ENCODE measurements at places on chromosomes 5 and 9. TPM values are rescaled to one million over a fixed set of nuclear protein-coding genes. Genes with fewer than 3 reads are reported as not detected.

The EGFLAM gene
- total RNA-seq: not detected

The TEX48 gene
- not detected for total RNA-seq

The ADGRD2 gene
- total RNA-seq: not detected

The ROR2 gene
- total RNA-seq: 0.14 TPM

The SPINK6 gene
- not detected for total RNA-seq

The MYOZ3 gene
- total RNA-seq: 0.14 TPM

The KDM3B gene
- total RNA-seq: 70.8 TPM

- no peak for DNase-seq
- H3K27ac ChIP-seq: no peak overlapping the region
- no peaks in the 10 kb centered on the region for H3K27me3 ChIP-seq
- no peaks in the 10 kb centered on the region for H3K4me1 ChIP-seq
- H3K36me3 ChIP-seq: no peaks in the 10 kb centered on the region
These were observed 202.0 kb upstream of the HAPLN1 start for GRCh38 chr5:83922699-83923098.

GRCh38 chr9:136671646-136672430, 9.1 kb downstream of the EGFL7 start:
- peaks cover 5% of the 10 kb centered on the region for H3K4me1 ChIP-seq
- peak; percentile 67 for DNase-seq
- no peaks in the 10 kb centered on the region for H3K27me3 ChIP-seq
- no peaks in the 10 kb centered on the region for H3K36me3 ChIP-seq
- H3K4me3 ChIP-seq: no peak overlapping the region

DNA sequence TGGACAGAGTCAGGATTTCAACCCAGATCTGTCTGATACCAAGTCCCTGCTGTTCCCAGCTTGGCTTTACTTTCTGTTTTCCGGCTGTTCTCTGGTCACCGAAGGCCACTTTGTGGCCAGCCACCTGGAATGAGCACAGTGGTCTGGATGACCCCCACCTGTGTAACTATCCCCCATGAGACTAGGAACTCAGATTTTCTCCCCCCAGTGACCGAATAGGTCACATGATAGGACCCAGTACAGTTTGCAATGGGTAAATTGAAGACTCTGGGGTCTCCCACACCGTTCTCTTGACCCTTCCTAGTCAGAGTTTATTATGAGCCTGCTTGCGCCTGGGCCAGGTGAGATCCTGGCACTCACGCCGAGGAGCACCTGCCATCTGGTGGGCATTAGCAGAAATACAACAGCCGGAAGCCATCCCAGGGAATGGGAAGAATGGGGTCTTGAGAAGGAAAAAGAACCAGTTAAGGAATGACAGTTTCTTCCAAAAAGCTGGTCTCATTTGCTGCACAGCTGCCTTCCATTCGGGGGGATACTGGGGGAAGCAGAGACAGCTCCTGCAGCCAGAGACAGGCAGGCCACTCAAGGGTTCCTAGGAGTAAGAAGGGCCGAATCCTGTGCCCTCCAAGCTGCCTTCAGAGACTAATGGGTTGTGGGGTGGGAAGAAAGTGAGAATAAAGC, 7.1 kb downstream of the PHYHD1 start:
- no peaks in the 10 kb centered on the region for H3K27me3 ChIP-seq
- peaks cover 11% of the 10 kb centered on the region for H3K4me1 ChIP-seq
- DNase-seq: peak; percentile 55
- peak overlapping the region; percentile 7 for H3K27ac ChIP-seq
- H3K36me3 ChIP-seq: no peaks in the 10 kb centered on the region

- no peak for DNase-seq
- H3K27me3 ChIP-seq: peaks cover 3% of the 10 kb centered on the region
- H3K4me3 ChIP-seq: no peak overlapping the region
- H3K36me3 ChIP-seq: no peaks in the 10 kb centered on the region
These were observed 152.5 kb downstream of the APBA1 start for GRCh38 chr9:69519470-69520240.

DNA sequence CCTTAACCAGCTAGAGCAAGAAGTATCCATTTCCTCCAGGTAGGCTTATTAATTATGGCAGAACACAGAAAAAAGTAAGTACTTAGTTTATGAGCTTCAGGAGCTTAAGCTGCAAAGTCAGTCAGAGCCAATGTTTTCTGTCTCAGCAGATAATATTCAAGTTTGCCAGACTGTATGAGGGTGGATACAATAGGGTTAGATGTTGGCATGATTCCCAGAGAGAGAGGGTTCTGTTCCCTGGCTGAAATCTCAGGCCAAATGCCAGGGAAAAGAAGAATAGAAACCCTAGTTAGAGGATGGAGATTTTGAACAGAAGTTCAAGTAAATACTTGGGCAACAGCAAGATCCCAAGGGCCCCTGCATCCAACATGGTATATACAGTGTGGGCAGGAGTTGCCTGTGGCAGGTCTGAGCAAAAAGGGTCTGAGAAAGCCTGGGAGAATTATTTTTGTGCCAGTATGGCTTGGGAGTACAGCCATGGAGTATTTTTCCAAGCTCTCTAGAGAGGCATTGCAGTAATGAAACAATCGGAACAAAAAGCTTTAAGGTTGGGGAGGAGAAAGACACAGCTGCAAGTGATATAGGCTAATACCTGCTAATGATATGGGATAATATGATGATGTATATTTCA, 31.0 kb upstream of the ISOC1 start:
- H3K4me1 ChIP-seq: no peaks in the 10 kb centered on the region
- no peaks in the 10 kb centered on the region for H3K36me3 ChIP-seq
- H3K27ac ChIP-seq: no peak overlapping the region
- H3K4me3 ChIP-seq: no peak overlapping the region
- no peak for DNase-seq
- peaks cover 10% of the 10 kb centered on the region for H3K27me3 ChIP-seq

DNA sequence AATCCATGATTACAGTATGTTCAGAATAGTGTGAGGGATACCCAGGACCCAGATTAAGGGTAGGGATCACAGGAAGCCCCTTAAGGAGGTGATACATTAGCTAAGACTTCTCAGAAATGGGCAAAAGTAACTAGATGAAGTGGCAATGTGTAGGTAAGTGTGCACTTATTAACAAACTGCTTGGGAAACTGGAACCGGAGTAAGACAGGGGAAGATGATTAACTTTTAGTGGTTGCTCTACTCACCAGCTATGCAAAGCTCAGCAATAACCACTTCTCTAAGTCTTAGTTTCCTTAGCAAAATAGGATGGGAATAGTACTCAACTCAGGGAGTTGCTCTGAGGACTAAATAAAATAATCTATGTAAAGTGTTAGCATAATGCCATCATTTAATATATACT, 182.2 kb downstream of the MCTP1 start:
- H3K27me3 ChIP-seq: peaks cover 2% of the 10 kb centered on the region
- H3K4me1 ChIP-seq: no peaks in the 10 kb centered on the region
- no peaks in the 10 kb centered on the region for H3K36me3 ChIP-seq
- H3K27ac ChIP-seq: no peak overlapping the region
- H3K4me3 ChIP-seq: no peak overlapping the region

- H3K27ac ChIP-seq: no peak overlapping the region
- no peaks in the 10 kb centered on the region for H3K36me3 ChIP-seq
- no peaks in the 10 kb centered on the region for H3K4me1 ChIP-seq
- no peaks in the 10 kb centered on the region for H3K27me3 ChIP-seq
- DNase-seq: no peak
These were observed 147.9 kb upstream of the VCAN start for GRCh38 chr5:83323557-83324180.

- DNase-seq: no peak
- no peak overlapping the region for H3K27ac ChIP-seq
- no peaks in the 10 kb centered on the region for H3K27me3 ChIP-seq
- H3K36me3 ChIP-seq: peaks cover 5% of the 10 kb centered on the region
- no peak overlapping the region for H3K4me3 ChIP-seq
These were observed 23.6 kb downstream of the MARCHF3 start for GRCh38 chr5:127006744-127007143.

- no peaks in the 10 kb centered on the region for H3K27me3 ChIP-seq
- no peak for DNase-seq
- H3K4me1 ChIP-seq: peaks cover 9% of the 10 kb centered on the region
- peak overlapping the region; percentile 78 for H3K27ac ChIP-seq
These were observed 85.0 kb upstream of the RASA1 start for GRCh38 chr5:87182649-87183048.

DNA sequence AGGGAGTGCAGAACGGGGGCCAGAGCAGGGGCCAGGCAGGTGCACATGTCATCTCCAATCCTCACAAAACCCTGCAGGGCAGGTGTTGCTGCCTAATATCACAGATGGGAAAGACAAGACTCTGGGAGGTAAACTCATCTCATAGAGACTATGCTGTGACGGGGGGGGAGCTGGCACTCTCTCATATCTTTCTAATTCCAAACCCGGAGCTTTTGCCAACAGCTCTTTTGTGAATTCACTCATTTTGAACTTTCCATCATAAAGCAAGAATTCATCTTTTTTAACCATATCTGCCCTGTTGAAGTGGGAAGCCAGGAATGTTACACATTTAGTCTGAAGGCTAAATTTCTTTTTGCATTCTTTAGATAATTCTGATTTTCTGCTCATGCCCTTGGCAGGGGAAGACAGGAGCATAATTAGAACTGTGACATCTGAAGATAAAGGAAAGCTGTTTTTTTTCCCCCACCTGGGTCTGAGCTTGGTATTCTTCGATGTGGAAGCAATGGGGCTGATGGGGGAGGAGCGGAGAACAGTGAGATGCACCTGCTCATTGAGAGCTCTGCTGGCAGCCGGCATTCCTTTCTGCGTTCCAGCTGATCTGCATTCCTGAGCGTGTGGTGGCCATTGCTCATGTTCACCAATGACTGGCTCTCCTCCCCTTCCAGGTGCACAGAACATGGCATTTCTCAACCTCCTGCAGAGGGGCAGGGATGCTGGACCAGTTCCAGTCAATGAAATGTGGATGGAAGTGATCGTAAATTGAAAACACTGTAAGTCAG, 159.2 kb downstream of the NSG2 start:
- H3K27me3 ChIP-seq: no peaks in the 10 kb centered on the region
- H3K36me3 ChIP-seq: no peaks in the 10 kb centered on the region
- no peak for DNase-seq
- no peaks in the 10 kb centered on the region for H3K4me1 ChIP-seq

- no peaks in the 10 kb centered on the region for H3K36me3 ChIP-seq
- no peaks in the 10 kb centered on the region for H3K27me3 ChIP-seq
- H3K4me3 ChIP-seq: no peak overlapping the region
- H3K27ac ChIP-seq: peak overlapping the region; percentile 12
- DNase-seq: no peak
- H3K4me1 ChIP-seq: peaks cover 9% of the 10 kb centered on the region
These were observed 63.1 kb upstream of the RANBP6 start for GRCh38 chr9:6078382-6079105.

DNA sequence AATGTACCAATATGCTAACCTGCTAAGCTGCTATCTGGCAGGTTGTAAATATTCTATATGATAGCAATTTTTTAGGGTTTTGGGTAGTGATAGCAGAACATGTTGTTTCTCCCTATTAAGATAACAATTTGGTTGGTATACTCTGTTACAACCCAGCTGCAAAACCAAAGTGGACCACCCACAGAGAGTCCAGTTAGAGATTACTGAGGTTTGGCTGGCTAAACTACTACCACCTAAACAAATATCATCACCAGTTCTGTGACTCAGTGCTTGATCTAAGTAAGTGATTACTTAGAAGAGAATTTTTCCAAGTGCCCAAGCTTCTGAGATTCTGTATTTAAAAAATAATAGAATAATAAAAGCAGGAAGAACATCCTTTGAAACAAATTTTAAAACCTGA, 72.3 kb downstream of the XRCC4 start:
- H3K36me3 ChIP-seq: no peaks in the 10 kb centered on the region
- H3K4me1 ChIP-seq: peaks cover 2% of the 10 kb centered on the region
- no peaks in the 10 kb centered on the region for H3K27me3 ChIP-seq
- H3K4me3 ChIP-seq: no peak overlapping the region
- no peak overlapping the region for H3K27ac ChIP-seq
- no peak for DNase-seq

GRCh38 chr5:93809430-93809829, 68.0 kb upstream of the POU5F2 start:
- H3K27me3 ChIP-seq: no peaks in the 10 kb centered on the region
- no peak overlapping the region for H3K4me3 ChIP-seq
- no peak for DNase-seq

GRCh38 chr5:59418808-59419207, 474.7 kb downstream of the PDE4D start:
- H3K4me3 ChIP-seq: no peak overlapping the region
- H3K27ac ChIP-seq: no peak overlapping the region
- H3K36me3 ChIP-seq: no peaks in the 10 kb centered on the region
- H3K4me1 ChIP-seq: no peaks in the 10 kb centered on the region
- no peak for DNase-seq

DNA sequence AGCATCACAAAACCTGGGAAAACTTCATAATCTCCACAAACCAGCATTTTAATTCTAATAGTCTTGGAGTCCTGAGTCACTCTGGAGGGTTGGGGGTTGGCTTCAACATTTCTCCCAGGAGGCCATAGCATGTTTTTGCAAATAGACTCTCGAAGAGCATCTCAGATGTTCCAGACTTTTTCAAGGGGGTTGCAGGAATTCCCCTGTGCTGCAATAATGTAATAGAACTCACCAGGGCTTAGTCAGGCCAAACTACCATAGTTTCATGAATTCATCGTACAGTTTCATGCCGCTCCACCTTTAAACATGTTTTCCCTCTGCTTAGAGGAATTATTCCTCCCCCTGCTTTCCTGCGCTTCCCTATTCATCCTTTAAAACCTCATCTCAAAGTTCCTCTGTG, 499.5 kb upstream of the KLF4 start:
- no peaks in the 10 kb centered on the region for H3K4me1 ChIP-seq
- H3K27me3 ChIP-seq: no peaks in the 10 kb centered on the region
- H3K27ac ChIP-seq: no peak overlapping the region
- no peaks in the 10 kb centered on the region for H3K36me3 ChIP-seq
- no peak for DNase-seq
- no peak overlapping the region for H3K4me3 ChIP-seq

GRCh38 chr9:92592537-92592936, 56.7 kb upstream of the ECM2 start:
- no peaks in the 10 kb centered on the region for H3K36me3 ChIP-seq
- no peaks in the 10 kb centered on the region for H3K27me3 ChIP-seq
- H3K4me3 ChIP-seq: no peak overlapping the region
- no peak overlapping the region for H3K27ac ChIP-seq

GRCh38 chr5:69414885-69415583, at the start of gene MARVELD2:
TSS of gene MARVELD2 (plus strand) at chr5:69415116. CDS start at chr5:69419386, 4,270 bp downstream.
- peak within 1 kb of the TSS; percentile 25 for H3K27ac ChIP-seq
- peaks cover 2% of the 10 kb centered on the region for H3K27me3 ChIP-seq
- DNase-seq: peak; percentile 52
- H3K4me1 ChIP-seq: peaks cover 4% of the 10 kb centered on the region

DNA sequence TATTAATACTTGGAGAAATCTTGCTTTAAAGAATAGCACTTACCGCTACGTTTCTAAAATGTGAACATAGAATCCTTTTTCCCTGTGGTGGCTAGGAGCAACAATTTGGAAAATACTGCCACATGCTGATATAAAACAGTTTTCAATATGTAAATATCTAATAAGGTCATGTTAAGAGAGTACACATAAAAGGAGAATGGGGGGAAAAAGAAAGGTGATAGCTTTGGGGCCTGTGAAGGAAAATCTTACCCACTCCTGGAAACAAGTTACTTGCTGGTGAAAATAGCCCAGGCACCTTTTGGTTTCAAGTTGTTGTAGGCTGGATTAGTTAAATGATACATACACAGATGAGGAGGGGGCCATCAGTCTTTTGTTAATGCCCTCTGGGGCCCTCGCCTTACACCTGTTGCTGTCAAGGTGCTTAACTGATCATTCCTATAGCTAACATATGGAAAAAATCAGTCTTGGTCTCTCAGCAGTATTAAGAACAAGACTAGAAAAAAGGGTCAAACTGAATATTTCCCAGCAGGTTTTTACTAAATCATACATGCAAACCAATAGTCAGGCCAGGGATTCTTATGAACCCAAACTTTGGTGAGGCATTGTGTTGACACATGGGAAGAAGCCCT, 24.1 kb downstream of the FYB1 start:
- peaks cover 62% of the 10 kb centered on the region for H3K4me1 ChIP-seq
- DNase-seq: no peak
- H3K36me3 ChIP-seq: peaks cover 37% of the 10 kb centered on the region
- H3K27me3 ChIP-seq: no peaks in the 10 kb centered on the region
- H3K27ac ChIP-seq: peak overlapping the region; percentile 89

Measured in activated naive CD8-positive, alpha-beta T cell treated with anti-CD3 and anti-CD28 coated beads, Interleukin-2, amount 10 ng/mL, durations not matched to agents 7 days and 5 days (primary cell).